ENCODE measurements at places on chromosomes 6 and 20.

GRCh38 chr6:127069659-127070279 is 48.7 kb upstream of the RSPO3 start:
- DNase-seq = no peak

DNA sequence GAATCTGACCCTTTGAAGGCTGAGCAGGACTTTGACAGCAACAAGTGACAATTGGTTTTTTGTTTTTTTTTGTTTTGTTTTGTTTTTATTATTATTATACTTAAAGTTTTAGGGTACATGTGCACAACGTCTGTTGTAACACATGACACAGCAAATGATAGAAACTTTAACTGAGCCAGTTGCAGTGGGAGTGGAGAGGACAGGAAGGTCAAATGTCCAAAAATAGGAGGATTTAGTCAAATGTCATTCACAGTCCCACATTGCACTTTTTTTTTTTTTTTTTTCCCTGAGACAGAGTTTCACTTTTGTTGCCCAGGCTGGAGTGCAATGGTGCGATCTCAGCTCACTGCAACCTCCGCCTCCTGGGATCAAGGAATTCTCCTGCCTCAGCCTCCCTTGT is 223.0 kb downstream of the HIVEP2 start:
- no peak for DNase-seq

GRCh38 chr6:111852725-111853124 is 20.5 kb downstream of the FYN start:
- DNase-seq = no peak

DNA sequence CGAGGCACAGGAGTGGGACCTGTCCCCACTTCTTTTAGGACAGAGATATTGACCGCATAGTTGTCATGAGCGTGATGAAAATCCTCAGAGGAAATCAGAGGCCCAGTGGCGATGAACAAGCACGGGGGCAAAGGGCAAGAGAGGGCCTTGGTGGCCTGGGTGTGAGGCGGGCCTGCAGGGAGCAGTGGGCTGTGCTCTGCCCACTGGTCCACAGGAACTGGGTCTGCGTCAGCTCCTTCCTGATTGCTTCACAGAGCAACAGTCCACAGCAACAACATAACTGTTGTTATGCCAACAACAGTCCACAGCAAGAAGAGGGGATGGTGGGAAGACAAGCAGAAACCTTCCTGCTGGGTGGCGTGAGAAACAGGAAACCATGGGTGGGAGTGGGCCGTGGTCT is 335.6 kb downstream of the ZFAND3 start:
- no peak for DNase-seq

GRCh38 chr6:33314943-33315792 is 1.3 kb upstream of the TAPBP start:
- DNase-seq = peak; percentile 40

DNA sequence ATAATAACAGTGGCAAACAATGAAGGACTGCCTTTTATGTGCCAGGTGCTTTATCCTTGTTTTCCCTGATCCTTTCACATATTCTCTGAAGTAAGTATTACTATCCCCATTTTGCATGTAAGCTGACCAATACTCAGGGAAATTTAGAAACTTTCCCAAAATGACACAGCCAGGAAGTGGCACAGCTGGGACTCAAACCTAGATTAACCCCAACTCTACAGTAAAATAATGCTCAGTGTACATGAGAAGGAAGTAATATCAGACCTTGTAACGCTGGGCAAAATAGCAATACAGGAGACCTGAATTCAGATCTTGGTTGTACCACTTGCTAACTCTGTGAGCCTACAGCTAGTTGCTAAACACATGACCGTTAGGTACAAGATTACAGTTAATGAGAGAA is 26.8 kb upstream of the NRSN1 start:
- no peak for DNase-seq

DNA sequence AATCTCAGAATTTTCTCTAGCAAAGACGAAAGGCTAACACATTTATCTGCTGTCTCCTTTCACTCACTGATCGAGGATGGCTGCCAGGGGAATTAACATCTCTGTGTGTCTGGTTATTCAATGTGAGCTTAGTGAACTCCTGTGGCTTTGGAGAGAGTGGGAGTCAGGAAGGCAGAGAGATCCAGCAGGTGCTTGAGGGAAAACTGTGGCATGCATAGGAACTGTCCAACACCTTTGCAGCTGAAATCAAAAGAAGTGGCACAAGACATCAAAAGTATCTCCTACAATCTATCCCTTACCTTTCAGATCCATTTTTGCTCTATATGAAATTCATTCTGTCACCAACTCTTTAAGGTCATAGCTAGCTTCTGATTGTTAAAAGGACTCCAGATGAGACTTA is 11.8 kb upstream of the FAM184A start:
- DNase-seq = no peak

DNA sequence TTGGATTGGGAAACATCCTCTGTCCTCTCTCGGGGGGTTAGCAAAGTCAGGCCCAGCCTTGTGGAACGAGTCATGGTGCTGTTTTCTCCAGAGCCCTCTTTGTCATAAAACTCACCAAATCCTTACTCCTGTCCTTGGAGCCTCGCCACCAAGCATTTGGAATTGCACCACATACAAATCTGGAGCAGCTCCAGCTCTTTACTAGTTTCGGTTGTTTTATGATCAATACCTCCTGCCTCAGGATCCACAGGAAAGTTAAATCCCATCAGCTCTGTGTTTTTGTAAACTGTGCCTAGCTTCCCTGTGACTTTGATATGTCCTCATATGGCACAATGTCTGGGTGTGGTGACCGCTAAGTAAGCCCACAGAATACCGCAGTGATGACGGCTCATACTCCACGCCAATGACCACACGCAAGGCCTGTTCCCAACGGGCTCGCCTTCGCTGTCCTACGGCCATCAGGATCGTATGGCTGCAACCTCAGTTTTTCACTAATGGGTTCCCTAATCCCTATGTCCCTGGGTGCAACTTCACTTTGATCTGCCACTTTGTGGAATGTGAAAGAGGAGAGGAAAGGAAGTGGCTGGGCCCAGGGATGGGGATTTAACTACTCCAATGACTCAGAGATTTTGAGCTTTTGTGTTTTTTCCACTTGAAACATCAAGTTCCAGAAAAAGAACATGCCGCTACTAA is 111.3 kb upstream of the FOXQ1 start:
- no peak for DNase-seq

DNA sequence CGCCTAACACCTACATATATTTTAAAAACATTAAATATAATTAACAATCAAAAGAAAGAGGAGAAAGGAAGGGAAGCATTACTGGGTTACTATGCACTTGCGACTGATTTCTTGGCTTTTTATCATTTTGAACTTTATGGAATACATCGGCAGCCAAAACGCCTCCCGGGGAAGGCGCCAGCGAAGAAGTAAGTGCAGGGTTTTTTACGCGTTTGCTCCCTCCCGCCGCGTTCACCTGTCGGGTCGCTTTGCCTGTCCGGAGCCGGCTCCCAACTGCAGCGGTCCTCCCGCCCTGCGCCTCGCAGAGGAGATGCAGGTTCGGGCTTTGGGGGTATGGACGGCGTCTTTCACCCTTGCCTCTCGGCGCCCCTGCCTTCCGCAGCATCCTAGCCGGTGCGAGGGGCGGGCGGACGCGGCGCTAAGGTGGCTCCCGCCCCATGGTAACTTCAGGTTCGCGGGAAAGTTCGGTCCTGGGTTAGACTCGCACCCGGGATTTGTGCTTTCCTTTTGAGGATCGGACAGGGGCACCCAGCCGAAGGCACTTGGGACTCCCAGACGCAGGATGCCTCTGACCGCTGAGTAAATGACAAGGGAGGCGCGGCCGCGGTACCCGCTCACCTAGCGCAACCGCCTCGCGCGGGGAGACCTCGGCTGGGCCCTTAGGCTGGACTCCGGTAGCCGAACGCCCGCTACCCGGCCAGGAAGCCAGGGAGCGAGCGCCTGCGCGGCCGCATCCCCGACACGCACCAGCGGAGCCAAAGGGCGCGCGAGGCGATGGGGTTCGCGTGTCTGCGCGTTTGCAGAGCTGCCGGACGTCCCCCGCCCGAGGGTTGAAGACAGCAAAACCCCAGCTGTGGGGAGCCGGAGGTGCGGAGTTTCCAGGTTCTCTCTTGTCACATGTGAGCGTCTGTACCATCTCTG is 891 bp downstream of the RSPO3 start:
- no peak for DNase-seq

GRCh38 chr6:75504465-75505222 is 11.0 kb upstream of the FILIP1 start:
- no peak for DNase-seq

GRCh38 chr20:37378785-37379598 is 33.1 kb downstream of the SRC start:
- no peak for DNase-seq

- no peak for DNase-seq
These were observed 129.6 kb downstream of the CEBPB start for GRCh38 chr20:50320005-50320900.

DNA sequence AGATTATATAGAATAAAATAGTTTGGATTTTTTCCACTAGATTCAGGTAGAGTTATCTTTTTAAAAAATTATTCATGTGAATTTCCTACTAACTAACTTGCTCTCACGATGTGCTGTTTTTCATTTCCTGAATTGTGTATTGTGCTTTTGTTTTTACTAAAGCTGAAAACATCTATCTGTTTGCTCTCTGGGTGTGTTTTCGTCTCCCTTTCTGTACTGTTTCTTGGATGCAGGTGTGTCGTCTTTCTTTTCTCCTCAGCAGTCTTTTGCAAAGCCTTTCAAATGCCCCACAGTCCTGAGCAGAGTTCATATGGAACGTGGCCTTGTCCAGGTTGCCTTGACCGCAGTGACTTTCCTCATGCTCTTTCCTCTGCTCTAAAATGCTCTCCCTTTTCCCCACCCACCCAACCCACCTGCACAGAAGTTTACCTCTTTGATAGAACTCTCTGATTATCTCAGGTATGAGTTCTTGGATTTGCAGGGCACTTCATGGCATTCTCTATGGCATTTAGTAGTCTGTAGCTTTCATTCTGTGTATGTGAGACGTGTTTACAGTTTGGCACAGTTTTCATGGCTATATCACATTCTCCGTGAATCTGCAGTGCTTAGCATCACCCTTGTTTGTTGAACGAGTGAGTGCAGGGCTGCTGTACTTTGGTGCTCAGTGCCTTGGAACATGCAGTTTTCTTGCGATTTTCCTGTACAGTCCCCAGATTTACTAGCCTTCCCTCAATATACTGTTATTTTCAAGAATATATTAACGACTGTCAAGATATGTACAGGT is 77.1 kb downstream of the FARS2 start:
- no peak for DNase-seq

GRCh38 chr6:7802662-7803061 is 76.8 kb downstream of the BMP6 start:
- DNase-seq = no peak

DNA sequence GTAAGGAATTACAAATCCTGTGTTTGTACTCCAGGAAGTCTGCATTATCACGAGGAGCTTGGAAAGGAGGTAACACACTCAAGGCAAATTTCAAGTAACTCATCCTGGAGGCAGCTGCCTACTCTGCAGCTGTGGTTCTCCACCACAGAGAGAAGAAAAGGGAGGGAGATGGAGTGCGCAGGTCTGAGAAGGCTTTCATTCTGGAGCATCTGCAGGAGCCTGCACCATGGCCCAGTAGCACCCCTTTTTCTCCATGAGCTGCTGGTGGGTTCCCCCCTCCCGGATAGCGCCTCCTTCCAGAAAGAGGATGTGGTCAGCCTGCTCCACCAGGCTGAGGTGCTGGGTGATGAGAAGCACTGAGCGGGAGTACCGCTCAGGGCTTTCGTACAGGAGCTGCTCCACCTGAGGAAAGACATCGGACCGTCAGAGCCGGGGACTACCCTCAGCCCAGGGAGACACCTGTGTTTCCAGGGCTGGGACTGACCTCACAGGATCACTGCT is 1.6 kb upstream of the PSMB8 start:
- no peak for DNase-seq

- DNase-seq = no peak
These were observed 115.4 kb downstream of the JPH2 start for GRCh38 chr20:44071526-44072111.

DNA sequence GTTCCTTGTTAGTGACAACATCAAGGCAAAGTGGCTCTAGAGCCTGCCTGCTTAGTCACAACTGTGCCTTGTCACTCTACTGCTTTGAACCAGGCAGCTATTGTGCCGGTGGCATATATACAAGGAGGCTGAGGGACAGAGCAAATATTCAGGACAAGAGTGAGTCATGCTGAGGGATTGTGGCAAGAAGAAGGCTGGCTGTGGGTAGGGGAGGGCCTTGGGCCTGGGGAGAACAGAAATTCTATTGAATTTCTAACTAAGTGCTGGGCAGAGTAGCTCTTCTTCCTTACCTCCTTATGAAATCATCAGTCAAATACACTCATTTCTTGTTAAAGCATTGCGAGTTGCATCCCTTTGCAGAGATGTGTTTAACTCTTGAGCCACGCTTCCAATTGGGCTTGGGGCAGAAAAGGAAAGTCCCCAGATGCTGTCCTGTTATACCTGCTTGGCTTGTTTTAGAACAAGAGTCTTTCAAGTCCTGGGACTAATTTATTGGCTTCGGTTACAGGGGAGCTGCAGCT is 59.7 kb downstream of the PFDN4 start:
- no peak for DNase-seq

DNA sequence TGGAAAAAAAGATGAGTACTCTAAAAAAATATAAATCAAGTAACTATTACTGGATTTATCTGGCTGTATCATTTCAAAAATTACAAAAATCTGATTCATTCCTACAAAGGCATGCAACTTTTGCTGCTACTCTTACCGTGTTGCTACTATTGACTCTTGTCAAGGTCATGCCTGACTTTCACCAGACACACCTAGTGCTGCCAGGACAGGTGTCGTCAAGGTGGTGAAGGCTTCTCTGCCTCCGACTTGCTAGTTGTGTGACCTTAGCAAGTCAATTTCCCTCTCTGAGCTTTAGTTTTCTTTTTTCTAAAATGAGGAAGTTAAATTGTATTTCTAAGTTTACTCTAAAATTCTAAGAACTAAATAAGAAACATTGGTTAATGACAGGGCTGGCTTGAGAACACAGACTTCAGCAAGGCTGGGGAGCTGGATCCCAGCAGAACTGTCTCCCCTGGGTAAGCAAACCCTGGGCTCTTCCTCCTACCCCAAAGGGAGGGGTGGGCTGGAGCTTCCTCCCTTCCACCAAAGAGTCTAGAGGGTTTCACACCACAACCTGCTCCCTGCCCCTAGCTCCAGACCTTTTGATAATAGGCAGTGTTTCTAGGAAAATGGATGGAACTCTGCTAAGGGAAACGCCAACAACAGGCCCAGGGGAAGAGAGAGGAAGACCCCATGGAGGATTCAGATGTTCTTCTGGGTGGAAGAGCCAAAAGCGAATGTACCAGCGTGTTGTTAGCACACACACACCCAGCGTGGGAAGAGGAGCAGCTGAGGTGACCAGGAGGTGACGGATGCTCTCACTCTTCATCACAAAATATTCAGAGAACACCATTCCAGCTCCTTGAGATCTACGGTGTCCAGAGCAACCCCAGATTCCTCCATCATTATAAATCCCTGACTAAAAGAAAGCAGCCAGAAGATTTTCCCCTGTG is 47.9 kb upstream of the CITED2 start:
- no peak for DNase-seq

Data from naive thymus-derived CD4-positive, alpha-beta T cell (primary cell).